ENCODE measurements at places on chromosomes 2 and 18.

- no peak for DNase-seq
These were observed 397.9 kb upstream of the RGPD4 start for GRCh38 chr2:107428781-107429180.

GRCh38 chr2:207767461-207768167 is 2.1 kb downstream of the FZD5 start:
- no peak for DNase-seq

GRCh38 chr18:60563082-60563481 is 190.5 kb upstream of the MC4R start:
- no peak for DNase-seq

DNA sequence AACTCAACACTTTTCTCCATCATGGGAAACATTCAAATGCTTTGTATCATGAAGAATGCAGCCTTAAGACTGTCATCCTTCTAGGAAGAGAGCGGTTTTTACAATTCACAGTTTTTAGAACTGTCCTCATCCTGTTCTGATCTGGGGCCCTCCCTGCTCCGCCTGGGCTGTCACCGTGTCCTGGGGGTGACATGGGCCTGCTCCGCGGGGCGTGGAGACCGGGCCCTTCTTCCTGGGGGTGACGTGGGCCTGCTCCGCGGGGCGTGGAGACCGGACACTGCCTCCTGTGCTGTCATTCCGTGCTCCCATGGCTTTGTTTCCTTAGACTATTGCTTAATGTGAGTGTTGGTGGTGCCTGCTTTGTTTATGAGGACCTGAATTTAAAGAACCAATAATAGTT is 122.8 kb downstream of the TMEM18 start:
- no peak for DNase-seq

DNA sequence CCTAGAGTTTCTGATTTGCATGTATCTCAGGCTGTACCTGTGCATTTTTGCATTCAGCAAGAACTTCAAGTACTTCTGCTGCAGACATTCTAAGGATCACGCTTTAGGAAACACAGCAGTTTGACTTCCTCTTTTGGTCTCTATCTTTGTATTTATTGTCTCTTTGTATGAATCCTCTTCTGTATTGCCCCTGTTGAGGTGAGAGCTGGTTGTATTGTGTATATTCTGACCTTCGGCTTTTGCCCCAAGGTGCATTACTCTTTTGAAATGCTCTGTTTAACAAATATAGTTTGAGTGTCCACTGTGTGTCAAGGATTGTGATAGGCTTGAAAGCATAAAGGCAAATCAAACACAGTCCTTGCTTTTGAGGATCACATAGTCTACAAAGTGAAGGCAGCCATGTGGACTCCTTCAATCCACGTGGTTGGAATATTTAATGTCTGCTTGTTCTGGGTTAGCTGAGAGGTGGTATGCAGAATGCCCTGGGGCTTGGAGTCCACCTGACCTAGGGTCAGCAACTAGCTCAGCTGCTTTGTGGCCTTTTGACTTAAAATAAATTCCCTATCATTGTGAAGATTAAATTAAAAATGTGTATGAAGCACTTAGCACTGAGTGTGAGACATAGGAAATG is 108.1 kb downstream of the LYPD6 start:
- DNase-seq = no peak

DNA sequence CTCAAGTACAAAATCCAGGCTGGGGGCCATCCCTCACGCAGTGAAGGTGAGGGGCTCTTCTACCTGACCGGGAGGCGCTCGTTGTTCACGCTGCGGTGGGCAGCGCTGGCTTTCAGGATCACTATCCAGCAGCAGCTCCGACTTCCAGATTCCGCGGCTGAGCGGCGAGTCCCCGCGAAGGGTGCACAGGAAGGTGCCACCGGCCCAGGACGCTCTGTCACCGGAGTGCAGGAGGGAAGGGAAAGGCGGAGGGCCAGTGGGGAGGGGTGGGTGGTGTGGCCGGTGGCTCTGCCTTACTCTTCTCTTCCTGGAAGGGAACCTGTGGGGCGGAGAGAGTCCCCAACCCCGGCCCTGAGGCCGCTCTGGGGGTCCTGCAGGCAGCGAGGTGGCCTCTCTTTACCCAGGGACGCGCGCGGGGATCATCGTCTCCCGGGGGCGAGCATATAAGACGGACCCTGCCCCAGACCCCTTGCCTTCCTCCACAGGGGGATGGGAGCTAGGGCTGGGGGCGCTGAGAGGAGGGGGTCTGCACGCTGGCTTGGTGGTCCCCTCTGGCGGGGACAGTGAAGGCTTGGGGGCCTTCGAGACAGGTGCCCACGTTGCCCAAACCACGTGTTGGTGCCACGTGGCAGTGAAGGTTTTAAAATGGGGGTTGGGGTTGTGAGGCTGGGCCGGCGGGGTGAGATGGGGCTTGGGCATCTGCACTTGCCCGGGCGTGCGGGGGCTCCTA is 26.9 kb upstream of the HS6ST1 start:
- DNase-seq = no peak

GRCh38 chr2:186205254-186205911 is 280.7 kb upstream of the ZC3H15 start:
- no peak for DNase-seq

GRCh38 chr18:2686349-2686968 is 30.9 kb downstream of the SMCHD1 start:
- no peak for DNase-seq

DNA sequence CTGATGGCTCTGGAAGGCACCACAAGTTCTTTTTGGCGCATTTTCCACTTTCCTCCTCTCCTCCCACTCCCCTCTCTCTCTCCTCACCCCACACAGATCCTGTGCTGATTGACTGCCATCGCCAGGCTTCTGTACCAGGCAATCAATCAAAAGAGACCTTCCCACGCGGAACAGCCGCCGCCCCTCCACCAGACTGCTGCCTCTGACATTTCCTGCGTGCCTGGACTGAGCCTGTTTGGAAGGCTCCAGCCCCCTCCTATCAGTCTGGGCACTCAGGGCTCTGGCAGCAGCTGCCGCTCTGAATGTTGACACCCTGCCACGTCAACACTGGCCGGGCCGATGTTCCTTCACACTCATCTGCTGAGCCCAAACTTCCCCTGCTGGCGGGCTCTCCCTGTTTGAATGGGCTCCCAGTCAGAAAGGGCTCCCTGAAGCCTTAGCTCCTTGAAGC is 467.7 kb downstream of the EPHA4 start:
- DNase-seq = peak; percentile 27

DNA sequence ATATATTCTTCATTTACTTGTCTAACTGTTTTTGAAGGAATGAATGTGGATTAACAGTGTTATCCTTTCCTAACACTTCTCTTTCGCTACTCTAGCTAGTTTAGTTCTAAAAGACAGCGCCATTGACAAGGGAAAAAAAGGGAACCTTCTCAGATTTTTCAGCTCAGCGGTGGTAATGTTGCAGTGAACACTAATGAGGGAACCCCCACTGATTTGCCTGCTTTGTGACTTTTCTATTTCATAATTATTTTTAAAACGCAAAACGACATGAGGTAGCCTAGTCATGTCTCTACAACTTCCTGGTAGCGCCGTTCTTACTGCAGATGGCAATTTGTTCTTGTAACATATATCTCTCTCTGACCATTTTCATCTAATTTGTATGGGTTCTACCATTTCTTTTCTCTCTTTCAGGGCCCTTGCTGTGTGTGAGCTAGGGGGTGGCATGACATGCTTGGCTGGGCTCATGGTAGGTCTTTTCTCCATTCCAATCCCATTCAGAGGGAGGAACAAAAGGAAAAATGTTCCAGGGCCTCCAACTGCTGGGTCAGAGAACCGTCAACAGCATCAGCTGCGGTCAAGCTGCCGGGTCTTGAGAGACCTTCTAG is 235.5 kb upstream of the SIX3 start:
- DNase-seq = no peak

GRCh38 chr2:29920631-29921559 is 491 bp downstream of the ALK start:
- DNase-seq = no peak

Measured in NCI-H2029 (cell line).